Dorsolateral prefrontal cortex (tissue), 122 donors: ENCODE measurements at places on chromosomes 2 and 18. TPM values are rescaled to one million over a fixed set of nuclear protein-coding genes. Genes with fewer than 3 reads are reported as not detected.

DNA sequence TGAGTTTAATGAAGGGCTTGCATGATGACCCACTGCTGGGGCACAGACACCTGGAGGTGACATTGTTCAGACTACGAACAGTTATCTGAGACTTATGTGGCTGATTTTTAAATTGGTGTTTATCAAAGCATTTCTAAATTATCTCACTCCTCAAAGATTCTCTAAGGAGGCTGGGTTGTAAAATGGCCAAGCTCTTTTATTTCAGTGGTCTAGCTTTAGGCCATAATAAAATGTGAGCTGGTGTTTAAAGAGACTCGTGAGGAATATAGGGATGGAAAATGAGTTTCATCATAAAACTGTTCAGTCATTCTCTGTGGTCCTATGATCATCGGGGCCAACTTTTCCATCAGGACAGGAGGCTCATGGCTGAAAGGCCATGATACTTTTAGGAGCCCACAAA is 93.4 kb downstream of the SPP2 start:
- no peak for DNase-seq

DNA sequence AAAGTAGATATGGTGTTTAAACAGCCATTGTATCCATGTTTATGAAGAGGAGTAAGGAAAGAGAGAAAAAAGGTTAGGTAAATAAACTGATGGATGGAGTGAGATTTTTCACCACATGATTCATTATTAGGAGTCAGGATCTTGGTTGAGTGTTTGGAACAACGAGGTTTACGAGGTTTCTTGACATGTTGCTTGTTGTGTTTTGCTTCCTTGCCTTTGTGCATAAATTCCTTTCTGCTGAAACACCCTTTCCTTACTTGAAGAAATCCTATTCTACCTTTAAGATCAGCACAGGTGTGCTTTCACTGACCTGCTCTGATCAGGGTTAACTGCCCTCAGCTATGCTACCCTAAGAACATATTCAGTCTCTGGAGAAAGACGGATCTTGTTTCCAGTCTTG is 66.6 kb downstream of the EFEMP1 start:
- no peak for DNase-seq

GPR55 gene
- 0.60 TPM for total RNA-seq

GRCh38 chr2:102788885-102789260 is 27.0 kb downstream of the TMEM182 start:
- DNase-seq = peak; percentile 86

FBXO15 gene
- total RNA-seq = 6.7 TPM

ITGB1BP1 gene
- total RNA-seq = 128 TPM

MC5R gene
- total RNA-seq = not detected

DNA sequence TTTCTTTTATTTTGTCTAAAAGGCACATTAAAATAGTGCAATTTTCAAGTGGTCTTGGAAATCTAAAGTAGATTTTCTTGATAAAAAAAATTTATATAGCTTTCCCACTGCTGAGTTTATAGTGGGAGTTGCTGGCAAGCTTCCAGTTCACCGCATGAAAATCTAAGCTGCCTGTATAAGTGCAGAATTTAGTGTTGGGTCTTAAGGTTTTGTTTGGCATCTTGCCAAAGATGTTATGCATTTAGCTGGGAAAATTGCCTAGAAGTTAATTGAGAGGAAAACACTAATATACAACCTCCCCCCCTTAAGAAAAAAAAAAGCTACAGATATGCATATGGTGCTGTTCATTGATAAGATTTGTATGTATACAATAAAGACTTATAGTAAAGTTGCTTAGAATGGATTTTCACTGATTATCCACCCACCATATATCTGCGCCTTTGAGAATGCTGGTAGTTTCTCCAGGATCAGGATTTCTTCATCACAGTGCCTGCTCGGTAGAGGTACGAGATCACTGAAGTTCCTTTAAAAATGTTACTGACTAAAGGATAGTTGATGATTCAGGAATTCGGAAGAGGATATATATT is 803.2 kb upstream of the POU3F3 start:
- DNase-seq = no peak

GRCh38 chr2:157168501-157168900 is 89.0 kb upstream of the GALNT5 start:
- DNase-seq = no peak

GRCh38 chr18:78563110-78563509 is 416.5 kb upstream of the SALL3 start:
- no peak for DNase-seq

- DNase-seq = no peak
Measured at GRCh38 chr2:190355968-190356644, 12.7 kb downstream of the INPP1 start.

DNA sequence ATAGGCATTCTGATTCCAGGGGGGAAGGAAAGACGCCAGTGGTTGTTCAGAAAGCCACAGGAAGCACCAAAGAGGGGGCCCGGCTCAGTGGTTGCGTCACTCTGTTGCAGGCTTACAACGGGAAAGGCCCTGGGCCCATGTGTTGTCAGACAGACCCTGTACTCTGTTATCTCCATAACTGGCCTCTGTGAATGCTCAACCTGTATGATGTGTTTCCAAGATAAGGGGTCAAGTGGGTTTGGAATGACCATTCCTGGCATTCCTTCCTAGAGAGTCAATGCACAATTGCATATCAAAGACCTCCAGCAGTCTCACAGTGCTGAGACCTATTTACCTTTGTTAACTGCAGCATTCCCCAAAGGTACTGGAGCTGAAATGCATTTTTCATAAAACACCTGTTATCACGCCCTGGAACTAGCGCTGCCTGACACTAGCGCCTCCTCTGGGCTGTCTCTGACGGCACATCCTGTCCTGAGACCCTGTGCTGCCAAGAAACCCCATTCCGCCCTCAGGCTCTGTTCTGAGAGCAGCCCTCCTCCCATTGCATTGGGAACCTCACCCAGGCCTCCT is 13.2 kb upstream of the LRRFIP1 start:
- DNase-seq = no peak

GRCh38 chr2:58138396-58139030 is 91.9 kb downstream of the VRK2 start:
- no peak for DNase-seq

LRATD1 gene
- total RNA-seq = 36.0 TPM

SLC19A3 gene
- total RNA-seq = 11.1 TPM

GRCh38 chr2:222304737-222305515 is 6.1 kb upstream of the PAX3 start:
- DNase-seq = no peak

GRCh38 chr2:62774555-62775366 is 69.2 kb downstream of the EHBP1 start:
- DNase-seq = no peak

DNA sequence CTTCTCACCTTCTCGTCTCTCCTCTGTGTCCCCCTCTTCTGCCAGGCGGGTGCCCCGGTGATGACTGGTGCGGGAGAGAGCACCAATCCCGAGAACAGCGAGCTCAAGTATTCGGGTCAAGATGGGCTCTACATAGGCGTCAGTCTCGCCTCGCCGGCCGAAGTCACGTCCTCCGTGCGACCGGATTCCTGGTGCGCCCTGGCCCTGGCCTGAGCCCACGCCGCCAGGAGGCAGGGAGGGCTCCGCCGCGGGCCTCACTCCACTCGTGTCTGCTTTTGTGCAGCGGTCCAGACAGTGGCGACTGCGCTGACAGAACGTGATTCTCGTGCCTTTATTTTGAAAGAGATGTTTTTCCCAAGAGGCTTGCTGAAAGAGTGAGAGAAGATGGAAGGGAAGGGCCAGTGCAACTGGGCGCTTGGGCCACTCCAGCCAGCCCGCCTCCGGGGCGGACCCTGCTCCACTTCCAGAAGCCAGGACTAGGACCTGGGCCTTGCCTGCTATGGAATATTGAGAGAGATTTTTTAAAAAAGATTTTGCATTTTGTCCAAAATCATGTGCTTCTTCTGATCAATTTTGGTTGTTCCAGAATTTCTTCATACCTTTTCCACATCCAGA is 31.3 kb downstream of the GATA6 start:
- DNase-seq = no peak

DNA sequence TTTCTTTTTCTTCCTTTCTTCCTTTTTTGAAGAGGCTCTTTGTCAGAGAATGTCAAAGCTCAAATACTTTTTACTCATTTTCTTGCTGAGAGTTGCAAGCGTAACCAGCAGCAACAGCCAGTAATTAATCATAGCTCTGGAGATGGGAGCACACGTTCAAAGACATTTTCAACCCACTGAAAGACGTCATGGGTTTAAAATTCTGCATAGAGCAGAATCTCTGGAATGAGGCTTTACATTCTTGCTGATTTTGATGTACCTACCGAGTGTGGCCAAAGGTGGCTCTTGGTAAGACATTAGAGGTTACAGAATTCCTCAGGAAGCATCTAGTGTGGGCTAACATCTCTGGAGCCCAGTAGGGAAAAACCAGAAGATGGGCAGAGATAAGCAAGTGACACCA is 292.5 kb downstream of the MTX2 start:
- DNase-seq = no peak

DNA sequence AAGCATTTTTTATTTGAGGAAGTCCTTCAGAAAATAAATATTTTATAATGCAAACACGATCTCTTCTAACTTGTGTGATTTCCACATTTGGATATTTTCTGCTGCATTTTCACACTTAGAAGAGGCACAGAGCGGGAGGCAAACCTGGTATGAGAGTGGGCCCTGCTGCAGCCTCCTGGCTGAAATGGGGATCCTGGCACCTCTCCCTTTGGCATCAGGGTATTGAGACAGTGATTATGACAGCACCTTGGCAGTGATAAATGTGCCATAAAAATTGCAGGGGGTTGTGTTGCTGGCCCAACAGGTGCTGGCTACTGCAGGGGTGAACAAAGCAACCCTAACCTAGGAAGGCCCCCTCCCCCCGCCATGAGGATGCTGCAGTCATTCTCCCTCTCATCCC is 128.6 kb downstream of the TSN start:
- DNase-seq = no peak

GRCh38 chr2:207352978-207353671 is 176.6 kb upstream of the CREB1 start:
- DNase-seq = peak; percentile 45

DNA sequence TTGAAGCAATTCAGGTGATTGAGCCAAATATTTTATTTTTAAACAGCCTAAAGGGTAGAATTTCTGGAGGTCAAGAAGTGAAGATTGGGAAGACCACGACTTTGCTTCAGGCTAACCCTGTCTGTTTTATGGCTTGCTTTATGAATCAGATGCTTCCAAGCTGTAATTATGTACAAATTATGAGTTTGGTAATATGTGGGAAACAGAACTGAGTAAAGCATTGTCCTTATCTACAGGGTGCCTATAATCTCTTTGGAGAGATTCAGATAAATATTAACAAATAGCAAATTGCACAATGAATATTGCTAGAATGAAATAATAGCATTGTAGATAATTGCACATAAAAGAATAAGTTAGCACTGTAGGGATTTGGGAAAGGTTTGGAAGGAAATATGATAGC is 539.4 kb upstream of the CDH2 start:
- no peak for DNase-seq

GRCh38 chr18:54948350-54948837 is 10.9 kb downstream of the CCDC68 start:
- DNase-seq = no peak

GRCh38 chr18:48168861-48169260 is 238.4 kb upstream of the SMAD2 start:
- DNase-seq = no peak

- peak; percentile 83 for DNase-seq
Measured at GRCh38 chr18:36296650-36297416, 680 bp upstream of the FHOD3 start.

DNA sequence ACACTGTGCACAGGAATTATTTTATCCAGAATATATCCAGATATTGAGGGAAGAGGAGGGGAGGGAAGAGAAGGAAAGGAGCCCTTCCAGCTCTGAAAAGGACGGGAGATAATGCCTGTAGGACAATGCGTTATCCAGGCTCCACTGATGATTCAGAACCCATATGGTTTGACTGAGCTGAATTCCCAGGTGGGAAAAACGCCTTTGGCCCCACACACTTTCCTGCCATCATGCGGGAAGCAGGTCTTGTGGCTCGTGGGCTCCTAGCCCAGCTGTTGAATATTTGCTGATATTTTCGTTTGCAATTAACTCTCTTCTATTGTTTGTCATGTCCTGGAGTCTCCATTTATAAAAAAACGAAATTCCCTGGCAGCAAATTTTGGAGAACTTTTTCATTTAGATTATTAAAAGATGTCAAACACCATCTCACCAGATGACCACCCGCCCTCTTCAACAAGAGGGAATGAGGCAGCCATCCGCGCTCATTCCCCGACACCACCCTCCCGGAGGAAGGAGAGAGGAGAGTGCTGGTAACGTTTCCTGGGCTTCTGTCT is 8.9 kb downstream of the COL6A3 start:
- DNase-seq = no peak

GDF7 gene
- total RNA-seq = 4.4 TPM

SNED1 gene
- total RNA-seq = 66.0 TPM

GRCh38 chr18:79597176-79597830 is 82.3 kb upstream of the CTDP1 start:
- peak; percentile 32 for DNase-seq

DNA sequence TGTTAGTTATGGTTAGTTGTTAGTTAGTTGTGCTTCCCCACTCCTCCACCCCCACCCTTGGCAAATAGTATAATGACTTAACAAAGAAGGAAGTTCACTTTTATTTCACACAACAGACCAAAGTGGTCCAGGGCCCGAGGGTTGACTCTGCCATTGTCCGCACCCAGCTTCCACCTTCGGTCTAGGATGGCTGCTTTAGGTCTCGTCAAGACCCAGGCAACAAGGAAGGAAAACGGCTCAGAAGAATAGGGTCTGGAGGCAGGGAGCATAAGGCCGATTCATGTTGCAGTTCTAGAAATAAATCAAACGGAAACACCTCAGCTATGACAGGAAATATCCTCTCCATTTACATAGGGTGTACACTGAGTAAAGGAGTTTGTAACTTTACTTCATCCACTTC is 206.0 kb upstream of the CXCR4 start:
- no peak for DNase-seq

CYP26B1 gene
- total RNA-seq = 33.6 TPM

DNA sequence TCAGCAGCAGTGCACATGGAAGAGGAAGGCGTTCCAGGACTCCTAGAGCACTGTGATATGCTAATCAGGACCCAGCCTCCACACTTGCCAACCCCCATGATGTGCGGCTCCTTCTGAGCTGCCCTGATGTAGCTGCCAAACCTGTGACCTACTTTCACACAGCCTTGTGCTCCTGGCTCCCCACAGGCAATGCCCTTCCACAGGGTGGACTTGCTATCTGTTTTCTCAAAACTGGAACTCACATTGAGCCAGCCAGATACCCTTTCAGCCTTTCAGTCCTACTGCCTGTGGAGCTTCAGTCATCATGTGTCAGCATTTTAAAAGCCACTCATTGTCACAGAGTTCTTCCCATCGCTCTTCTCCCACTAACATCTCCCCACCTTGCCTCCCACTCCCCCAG is 181.6 kb downstream of the AFF3 start:
- DNase-seq = peak; percentile 51

ZBTB7C gene
- 6.3 TPM for total RNA-seq

GRCh38 chr2:198293281-198293680 is 488.9 kb downstream of the PLCL1 start:
- DNase-seq = no peak

DNA sequence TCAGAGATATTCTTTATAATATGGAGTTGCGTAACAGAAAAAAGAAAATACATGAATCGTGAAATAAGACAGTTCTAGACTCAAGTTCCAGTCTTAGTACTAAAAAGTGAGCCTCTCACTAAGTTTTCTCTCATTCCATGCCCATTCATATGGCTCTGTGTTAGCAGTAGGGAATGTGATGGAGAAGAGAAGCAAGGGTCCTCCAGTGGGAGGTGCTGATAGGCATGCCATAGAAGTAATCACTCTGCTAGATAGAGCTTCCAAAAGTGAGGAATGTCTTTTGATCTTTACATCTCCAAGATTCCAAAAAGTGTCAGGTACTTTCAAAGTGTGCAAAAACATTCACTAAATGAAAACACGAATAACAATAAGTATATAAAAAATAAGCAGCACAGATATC is 678.4 kb downstream of the DCDC2C start:
- no peak for DNase-seq
